ENCODE measurements at places on chromosomes 5 and 9. TPM values are rescaled to one million over a fixed set of nuclear protein-coding genes. Genes with fewer than 3 reads are reported as not detected.

DNA sequence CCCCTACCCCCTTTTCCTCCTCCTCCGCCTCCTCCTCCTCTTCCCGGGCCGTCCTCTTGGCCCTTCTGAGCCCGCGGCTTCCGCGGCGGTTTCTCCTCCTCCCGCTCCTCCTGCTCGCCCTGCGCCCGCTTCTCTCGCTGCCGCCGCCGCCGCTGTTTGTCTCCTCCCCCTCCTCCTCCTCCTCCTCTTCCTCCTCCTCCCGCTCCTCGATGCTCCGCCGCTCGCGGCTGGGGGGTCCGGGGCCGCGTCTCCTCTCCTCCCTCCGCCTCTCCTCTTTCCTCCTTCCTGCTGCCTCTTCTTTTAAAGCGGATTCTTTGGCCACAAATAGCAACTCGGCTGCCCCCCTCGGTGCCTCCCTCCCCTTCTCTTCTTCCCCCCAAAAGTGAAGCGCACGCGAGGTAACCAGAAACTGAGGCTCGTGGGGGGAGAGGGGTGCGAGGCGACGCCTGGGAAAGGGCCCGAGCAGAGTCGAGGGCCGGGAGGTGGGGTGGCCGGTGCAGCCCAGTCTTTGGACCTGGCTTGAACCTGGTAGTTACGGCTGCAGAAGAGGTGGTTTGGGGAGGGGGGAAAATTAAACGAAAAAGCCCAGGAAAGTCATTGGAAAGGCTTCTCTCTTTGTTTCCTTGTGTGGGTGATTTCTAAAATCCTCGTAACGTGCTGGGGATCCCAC, 1058.5 kb upstream of the DMAC1 start:
- peak; percentile 76 for ATAC-seq

BASP1 gene
- 12.9 TPM for total RNA-seq

DNA sequence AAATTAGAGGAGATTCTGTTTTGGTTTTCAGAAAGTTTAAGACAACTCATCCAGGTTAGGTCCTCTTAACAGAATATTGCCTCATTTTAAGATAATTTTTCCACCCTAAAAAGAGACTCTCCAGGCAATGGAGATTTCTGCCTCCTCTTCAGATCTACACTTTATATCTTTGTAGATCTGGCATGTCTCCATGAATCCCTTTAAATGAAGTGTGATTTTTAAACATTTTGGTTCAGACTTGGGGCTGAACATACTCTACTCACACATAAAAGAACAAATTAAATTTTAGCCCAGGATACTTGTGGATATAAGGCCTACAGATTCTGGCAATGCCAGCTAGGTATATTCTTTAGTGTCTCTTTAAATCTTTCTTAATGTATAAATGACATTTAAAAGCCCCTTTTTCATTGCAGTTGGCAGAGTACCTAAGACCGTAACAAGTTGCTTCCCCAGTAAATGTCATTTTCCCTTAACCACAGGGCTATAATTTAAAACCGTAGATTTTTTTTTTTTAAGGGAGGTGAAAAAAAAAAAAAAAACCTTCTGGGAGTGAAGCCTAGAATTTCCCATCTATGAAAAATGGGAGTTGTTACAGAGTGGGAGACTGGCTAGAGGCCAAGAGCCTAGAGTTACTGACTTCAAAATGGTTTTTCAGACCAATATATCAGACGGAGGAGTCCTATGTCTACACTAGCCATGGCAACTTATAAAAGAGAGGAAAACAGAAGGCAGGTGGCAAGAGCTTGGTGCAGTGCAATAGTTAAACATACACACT, 207.8 kb upstream of the TARS1 start:
- ATAC-seq: no peak

- no peak for ATAC-seq
These were observed 359.8 kb upstream of the FAM174A start for GRCh38 chr5:100175346-100175745.

SFXN1 gene
- 26.1 TPM for total RNA-seq

- ATAC-seq: no peak
These were observed 3.0 kb downstream of the TLE4 start for GRCh38 chr9:79574781-79575180.

DNA sequence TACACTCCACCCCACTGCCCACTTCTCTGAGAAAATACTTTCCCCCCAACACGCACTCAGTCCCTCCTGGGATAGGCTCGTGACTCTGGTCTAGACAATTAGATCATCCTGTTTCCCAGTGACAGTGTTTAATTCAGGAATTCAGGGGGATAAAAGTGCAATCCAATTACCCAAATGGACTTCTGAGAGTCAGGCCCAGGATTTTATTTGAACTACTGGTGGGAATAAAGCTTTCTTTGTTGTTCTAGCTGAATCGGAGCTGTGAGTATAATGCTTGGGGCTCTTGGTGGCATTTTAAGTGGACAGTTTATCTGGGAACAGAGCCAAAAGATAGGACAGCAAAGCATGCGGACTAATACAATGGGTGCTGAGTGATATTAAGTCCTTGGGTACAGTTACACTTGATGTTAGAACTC, 683.3 kb downstream of the MAT2B start:
- no peak for ATAC-seq

GRCh38 chr9:26296910-26297572, 595.6 kb downstream of the CAAP1 start:
- no peak for ATAC-seq

PDE8B gene
- 2.6 TPM for total RNA-seq

GRCh38 chr9:135440620-135441019, 39.0 kb upstream of the PPP1R26 start:
- ATAC-seq: no peak

- ATAC-seq: peak; percentile 64
These were observed 10.9 kb upstream of the RHOBTB3 start for GRCh38 chr5:95720094-95720786.
